Stimulated activated CD8-positive, alpha-beta memory T cell treated with anti-CD3 and anti-CD28 coated beads, Interleukin-2, amount 100 ng/mL, for 1 hour (primary cell): ENCODE measurements at places on chromosomes 4 and X.

- no peak for DNase-seq
Observed at GRCh38 chr4:61918987-61919386, 718.9 kb downstream of the ADGRL3 start.

DNA sequence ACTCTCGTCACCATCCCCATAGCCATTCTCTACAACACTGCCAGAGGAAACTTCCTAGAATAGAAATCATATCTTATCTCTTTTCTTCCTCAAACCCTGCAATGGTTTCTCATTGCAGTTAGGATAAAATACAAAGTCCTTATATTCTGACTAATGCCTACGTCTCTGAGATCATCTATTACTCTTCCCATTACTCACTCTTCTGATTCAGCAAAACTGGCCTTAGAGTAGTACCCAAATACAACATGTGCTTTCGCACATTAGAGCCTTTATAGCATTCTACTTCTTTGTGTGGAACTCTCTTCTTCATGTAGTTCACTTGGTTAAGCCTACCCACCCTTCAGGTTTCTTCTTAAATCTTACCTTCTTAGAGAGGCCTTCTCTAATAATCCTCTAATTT is 28.0 kb downstream of the LHFPL1 start:
- no peak for DNase-seq

DNA sequence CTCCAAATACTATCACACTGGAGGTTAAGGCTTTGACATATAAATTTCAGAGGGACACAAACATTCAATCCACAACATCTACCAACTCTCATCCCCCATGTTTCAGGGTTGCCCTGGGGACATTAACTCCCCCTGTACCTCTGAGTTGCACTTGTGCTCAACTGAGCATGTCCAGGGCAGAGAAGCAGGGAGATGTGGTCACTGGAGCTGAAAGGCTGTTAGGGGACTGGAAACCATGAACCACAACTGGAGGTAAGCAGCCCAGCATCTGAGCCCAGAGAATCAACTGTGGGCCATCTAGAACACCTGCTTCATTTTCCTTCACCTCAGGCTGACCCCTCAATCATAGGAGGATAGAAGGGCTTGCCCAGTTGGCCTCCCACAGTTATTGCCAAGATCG is 641.1 kb downstream of the MID1IP1 start:
- DNase-seq = no peak

- no peak for DNase-seq
Observed at GRCh38 chrX:11629593-11630211, 36.0 kb downstream of the ARHGAP6 start.

DNA sequence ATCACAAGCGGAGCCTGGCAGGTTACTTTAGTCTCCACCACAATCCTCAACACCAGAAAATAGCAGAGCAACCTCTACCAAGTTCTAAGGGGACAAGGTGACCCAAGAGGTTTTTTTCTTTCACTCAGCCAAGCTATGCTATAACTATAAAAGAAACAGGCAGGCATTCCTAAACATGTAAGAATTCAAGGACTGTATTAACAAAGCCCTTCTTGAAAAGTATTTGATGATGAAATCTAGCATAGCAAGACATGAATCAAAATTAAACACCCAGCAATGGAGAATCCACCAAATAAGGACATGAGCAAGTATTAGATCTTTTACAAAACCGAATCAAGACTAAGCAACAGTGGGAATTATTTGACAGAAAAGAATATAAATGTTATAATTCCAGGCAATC is 25.7 kb upstream of the C1QTNF7 start:
- DNase-seq = no peak

GRCh38 chr4:109820563-109820962 is 5.0 kb downstream of the GAR1 start:
- no peak for DNase-seq

DNA sequence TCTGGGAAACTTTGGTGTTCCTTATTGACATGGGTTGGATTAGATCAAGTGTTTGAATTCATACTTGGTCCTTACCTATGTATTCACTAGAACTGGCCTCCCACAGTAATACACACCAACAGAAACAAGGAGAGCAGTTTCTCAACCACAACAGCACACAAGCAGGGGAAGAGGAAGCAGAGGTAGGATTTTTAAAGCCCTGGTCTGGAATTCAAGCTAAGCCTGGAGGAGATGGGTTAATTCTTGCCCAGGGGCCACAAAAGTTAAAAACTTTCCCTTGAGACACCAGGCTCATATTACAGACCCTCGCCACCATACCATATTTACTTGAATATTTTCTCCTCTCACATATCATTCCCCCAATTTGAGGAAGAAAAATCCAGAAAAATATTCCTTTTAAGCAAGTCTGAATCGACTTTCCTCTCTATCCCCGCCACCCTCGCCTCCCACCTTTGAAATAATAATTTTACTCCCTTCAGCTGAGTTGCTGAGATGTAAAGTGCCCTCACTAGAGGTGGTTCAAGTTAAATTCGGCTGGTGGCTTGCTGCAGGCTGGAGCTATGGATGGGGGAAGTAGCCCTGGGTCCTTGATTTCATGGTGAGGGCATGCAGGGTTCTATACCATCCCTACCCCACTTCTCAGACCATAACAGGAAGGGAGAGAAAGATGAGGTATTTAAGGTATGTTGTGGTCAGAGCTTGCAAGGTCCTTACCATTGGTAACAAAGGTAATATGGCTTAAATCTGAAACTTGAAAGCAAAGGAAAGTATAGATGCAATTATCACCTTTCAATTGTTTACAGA is 440.2 kb downstream of the INPP4B start:
- DNase-seq = no peak

DNA sequence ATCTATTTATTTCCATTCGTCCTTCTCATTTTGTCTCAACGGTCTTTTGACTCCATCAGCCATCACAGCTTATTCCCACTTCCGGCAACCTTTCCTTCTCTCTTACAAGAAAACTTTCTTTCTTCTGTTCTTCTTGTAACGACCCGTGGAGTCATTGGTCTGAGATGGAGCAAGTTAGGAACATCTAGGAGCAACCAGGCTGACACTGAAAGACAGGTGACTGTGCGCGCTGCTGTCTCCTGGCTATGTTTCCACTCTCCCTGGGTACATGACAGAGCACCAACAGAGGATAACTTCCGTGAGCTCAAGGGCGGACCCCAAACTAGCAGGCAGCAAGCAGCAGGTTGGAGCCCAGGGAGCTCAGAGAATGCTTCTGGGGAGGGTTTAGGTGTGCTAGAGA is 2.5 kb downstream of the FGF5 start:
- DNase-seq = no peak

DNA sequence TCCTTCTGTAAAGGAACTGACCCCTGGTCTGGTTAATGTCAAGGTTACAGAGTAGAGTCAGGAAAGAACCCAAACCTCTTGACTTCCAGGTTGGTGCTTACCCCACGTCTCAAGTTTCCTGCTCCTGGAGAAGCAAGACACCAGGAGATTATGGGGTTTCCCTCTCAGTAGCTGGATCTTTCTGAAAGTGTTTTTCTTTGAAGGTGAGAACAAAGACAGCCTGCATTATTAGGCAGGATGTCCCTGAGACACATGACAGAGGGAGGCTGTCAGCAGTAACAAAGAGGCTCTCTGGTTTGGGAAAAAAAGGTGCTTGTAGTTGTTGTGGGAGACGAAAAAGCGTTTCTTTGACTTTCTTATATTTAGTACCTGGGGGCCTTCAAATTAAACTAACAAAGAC is 44.7 kb upstream of the IGFBP7 start:
- DNase-seq = no peak

GRCh38 chr4:184574861-184575260 is 74.4 kb downstream of the CASP3 start:
- no peak for DNase-seq

- DNase-seq = no peak
Observed at GRCh38 chrX:44889824-44890223, 16.8 kb downstream of the KDM6A start.

DNA sequence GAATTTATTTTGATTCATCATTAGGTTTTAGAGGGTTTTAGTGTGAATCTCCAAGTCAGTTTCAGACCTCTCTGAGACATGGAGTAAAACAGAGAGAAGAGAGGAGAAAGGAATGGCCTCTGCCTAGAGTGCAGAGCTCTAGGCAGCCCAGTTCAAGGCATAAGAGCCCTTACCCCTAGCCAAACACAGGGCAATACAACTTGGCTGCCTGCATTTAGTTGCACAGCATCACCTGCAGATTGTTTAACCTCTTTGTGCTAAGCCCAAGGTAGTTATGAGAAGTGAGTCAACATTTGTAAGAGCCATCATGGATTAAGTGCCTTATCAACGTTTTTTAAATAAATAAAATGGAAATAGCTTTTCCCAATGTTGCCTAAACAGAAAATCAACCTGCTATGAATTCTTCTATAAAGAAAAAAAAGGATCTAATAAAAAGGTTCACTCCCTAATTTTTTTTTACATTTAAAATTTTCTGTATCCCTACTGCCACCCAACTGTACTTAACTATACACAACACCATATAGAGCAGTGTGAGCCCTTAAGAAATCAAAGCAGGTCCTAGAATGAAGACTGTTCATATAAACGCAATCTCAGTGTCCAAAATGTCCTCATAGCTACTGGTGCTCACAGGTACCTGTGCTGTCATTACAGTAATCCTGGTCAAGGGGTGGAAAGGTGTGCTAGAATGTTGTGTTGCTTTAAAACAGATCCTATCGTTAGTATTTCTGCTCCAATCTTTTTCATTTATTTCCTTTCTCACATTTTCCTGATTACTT is 36.0 kb downstream of the PF4 start:
- DNase-seq = no peak

DNA sequence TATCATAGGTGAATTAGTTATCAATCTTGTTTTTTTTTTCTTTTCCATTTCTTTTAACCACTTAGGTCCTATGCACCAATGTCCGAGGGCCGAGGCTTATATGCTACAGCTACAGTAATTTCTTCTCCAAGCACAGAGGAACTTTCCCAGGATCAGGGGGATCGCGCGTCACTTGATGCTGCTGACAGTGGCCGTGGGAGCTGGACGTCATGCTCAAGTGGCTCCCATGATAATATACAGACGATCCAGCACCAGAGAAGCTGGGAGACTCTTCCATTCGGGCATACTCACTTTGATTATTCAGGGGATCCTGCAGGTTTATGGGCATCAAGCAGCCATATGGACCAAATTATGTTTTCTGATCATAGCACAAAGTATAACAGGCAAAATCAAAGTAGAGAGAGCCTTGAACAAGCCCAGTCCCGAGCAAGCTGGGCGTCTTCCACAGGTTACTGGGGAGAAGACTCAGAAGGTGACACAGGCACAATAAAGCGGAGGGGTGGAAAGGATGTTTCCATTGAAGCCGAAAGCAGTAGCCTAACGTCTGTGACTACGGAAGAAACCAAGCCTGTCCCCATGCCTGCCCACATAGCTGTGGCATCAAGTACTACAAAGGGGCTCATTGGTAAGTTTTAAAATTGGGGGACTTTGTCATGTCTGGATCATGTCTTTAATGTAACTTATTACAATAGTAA is 250.7 kb downstream of the RAPGEF2 start:
- no peak for DNase-seq

GRCh38 chr4:710116-710515 is 4.5 kb downstream of the PCGF3 start:
- no peak for DNase-seq

DNA sequence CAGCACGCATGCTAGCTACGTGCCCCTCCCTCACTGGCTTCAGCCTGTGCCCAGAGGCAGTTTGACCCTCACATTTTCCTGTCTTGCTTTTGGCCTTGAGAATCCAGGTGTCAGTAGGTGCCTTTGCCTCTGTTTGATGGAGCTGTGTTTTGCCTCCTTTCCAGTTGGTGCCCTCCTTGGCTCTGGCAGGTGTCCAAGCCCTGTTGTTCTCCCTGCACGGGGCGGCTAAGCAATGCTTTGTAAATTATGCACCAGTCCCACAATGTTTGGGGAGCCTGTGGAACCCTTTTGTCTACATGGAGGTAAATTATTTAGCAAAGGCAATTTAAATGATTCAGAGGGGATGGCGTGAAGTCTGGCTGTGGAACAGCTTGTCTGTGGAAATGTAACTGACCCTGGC is 202.9 kb upstream of the BOD1L1 start:
- DNase-seq = no peak

GRCh38 chr4:67697860-67698687 is 2.9 kb downstream of the UBA6 start:
- DNase-seq = no peak

- no peak for DNase-seq
Observed at GRCh38 chr4:80196259-80196921, 913 bp upstream of the PRDM8 start.

DNA sequence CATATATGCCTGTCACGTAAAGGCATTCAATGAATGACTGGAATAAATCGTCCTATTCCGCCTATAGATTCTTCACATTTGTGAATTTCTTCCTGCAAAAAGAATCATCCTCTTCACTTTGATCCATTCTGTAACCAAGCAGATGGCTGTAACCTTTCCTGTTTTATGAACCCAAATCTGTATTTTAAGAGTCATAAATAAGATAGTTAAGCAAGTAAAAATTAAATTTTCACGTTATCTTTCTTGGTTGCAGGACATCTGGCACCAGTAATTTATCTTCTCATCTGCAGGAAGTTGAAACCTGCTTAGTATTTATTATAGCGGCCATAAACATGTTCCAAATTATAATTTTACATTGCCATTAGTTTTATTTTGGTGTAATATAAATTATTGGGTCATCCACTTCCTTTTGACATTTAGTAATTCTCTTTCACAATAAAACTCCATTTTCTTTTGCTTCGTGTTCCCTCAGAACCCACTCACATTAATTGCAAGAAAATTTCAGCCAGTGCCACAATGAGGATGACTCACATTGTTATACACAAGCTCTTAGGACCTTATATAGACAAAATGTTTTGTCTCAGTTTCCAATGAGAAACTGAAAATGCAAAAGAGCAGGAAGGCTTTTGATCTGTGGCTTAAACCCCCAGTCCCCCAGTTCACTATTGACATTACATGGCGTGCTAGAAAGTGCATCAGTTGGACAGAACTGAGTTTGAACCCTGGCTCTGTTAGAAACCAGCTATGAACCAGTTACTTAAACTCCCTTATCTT is 51.1 kb downstream of the TMEM156 start:
- no peak for DNase-seq

DNA sequence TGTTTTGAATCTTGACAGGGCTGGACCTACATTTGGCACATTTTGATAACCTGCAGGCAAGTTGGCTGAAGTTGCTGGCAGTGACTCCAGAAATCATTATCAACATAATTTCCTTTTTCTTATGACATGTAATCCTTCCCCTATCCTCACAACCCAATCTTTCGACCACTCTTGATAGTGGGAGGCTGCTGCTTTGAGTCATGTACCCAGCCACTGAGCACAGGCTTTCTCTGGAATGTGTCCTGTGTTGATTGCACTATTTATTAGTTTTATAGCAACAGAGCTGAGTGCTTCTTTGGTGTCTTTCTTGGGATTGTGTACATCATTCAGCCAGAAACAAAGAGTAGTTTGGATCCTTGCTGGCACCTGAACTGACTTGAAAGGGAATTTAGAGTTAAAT is 183.1 kb upstream of the LEF1 start:
- DNase-seq = no peak

GRCh38 chr4:144666539-144667175 is 20.7 kb downstream of the HHIP start:
- DNase-seq = no peak
